ENCODE measurements at places on chromosomes 2 and 18.

DNA sequence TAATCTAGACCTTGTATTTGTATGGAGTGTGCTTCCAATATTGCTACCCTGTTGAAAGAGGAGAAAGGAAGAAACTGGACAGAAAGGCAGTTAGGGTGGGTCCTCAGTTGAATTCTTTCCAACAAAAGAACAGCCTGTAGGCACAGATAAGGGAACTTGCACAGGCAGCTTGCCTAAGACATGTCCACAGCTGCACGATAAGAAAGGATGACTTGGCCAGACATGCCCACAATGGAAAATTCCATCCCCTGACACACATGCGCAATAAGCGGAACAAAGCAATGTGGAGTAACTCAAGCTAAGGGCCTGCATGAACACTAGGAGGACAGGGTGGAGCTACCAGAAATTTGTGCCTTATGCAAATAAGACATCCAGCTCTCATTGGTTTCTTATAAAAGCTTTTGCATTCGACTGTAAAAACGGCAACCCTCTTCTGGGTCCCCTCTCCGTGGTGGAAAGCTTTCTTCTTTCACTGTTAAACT is 1084.7 kb upstream of the NXPH2 start:
- DNase-seq = no peak

DNA sequence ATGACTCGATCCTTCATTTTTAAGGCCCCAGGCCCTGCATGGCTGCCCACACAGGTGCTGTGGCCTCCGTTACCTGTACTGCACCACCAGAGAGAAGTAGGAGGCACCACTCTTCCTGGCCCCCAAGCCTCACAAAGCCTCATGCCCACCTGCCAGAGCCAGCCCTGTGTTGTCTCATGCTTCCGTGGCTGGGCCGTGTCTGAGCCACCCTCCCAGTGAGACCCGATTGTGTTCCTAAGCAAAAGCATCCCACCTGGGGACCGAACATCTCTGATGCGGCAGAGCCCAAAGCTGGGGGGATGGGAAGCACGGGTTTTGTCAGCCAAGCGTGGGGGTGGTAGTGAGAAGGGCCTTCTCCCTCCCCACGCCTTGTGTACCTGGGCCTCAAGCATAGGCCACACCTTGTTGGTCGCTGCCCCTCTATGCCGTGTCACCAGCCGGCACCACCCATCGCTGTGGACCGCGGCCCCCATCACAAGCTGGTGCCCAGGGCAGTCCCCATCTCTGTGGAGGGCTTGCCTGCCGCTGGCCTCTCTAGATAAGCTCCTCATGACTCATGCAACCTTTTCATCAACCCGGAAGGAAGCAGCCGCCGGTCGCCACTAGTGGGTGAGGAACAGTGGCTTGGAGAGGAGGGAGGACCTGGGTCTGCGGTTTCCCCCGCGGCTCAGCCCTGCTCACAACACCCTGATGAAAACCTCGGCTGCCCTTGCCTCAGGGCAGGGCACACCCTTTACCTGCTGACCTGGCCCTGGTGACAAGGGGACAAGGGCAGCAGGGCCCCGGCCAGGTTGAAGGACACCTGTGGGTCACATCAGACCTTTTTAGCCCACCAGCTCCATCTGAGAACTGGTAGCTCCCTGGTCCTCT is 2.7 kb upstream of the RNPEPL1 start:
- DNase-seq = no peak

DNA sequence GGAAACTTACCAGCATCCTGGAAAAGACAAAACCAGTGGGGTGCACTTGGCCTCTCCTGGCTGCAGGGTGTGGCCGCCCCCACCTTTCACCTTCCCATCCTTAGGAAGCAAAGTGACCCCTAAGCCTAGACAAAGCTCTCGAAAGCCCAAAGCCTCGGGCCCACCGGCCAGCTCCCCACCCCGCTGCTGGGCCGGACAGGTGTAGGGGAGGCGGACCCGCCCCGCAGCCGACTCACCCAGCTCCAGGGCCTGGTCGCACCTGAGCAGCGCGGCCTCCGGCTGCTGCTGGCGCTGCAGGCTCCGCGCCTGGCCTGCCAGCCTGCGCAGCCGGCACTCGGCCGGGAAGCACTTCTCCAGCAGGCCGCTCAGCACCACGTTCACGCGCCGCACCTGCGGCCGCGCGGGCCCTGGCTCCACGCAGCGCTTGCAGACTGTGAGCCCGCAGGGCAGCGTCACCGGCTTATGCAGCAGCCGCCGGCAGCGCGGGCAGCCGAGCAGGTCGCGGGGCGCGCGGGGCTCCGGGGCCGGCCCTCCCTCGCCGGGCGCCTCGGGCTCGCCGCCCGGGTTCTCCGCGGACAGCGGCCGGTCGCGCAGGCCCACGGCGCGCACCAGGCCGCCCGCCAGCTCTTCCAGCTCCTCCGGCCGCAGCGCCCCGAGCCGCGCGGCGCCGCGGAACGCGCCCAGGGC is 979 bp downstream of the LONRF2 start:
- peak; percentile 5 for DNase-seq

- no peak for DNase-seq
Observed at GRCh38 chr2:152421521-152422370, 86.8 kb downstream of the FMNL2 start.

- DNase-seq = no peak
Observed at GRCh38 chr2:65397122-65397521, 35.3 kb downstream of the SPRED2 start.

GRCh38 chr2:200618590-200619021 is 32.8 kb downstream of the AOX1 start:
- no peak for DNase-seq

- DNase-seq = no peak
Observed at GRCh38 chr2:22795287-22795866, 589.6 kb upstream of the KLHL29 start.

GRCh38 chr2:6202756-6203155 is 510.6 kb downstream of the SOX11 start:
- DNase-seq = no peak

GRCh38 chr2:39511605-39512433 is 74.7 kb upstream of the MAP4K3 start:
- no peak for DNase-seq

DNA sequence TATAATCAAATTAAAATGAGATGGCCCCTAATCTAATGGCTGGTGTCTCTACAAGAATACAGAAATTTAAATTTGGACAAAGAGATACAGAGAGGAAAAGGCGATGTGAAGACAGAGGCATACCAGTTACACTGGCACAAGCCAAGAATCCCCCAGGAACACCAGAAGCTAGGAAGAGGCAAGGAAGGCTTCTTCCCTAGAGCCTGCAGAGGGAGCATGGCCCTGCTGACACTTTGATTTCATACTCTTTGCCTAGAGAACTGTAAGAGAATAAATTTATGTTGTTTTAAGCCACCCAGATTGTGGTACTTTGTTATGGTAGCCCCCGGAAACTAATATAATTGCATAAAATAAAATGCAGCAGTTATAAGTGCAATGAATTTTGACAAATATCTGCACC is 671.4 kb downstream of the MBD2 start:
- DNase-seq = no peak

GRCh38 chr2:213317929-213318328 is 33.7 kb downstream of the SPAG16 start:
- DNase-seq = no peak

DNA sequence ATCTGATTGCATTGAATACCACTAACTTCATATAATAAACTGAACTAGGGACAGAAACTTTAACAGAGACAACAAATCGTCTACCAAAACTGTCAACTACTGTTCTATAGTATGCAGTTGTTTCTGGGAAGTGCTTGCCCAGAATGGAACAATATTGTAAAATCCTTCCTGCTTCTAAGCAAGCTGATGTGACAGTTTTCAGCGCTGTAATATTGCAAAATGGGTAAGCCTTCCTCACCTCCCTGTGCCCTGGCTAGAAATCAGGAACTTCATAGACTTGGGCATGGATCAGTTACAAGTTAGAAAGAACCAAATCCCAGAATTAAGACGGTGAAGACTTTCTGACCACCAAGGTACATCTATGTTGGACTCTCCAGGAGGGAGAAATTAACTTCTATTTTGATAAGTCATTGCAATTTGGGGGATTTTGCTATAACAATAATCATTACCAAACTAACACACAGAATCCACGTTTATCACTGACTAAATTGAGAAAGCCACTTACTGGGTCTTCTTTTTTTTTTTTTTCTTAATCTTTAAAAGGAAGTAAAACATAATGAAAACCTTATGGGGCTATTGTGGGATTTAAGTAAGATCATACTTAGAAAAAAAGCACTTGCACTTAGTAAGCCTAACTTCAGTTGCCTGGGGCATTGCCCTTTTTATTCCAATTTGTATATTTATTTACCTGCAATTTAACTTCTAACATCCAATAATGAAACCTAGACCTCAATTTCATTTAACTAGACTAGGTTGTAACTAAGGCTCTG is 261.5 kb downstream of the TRIB2 start:
- no peak for DNase-seq

GRCh38 chr18:3452750-3453539 is 3.0 kb downstream of the TGIF1 start:
- no peak for DNase-seq

- DNase-seq = no peak
Observed at GRCh38 chr2:132726155-132726554, 56.1 kb upstream of the LYPD1 start.

DNA sequence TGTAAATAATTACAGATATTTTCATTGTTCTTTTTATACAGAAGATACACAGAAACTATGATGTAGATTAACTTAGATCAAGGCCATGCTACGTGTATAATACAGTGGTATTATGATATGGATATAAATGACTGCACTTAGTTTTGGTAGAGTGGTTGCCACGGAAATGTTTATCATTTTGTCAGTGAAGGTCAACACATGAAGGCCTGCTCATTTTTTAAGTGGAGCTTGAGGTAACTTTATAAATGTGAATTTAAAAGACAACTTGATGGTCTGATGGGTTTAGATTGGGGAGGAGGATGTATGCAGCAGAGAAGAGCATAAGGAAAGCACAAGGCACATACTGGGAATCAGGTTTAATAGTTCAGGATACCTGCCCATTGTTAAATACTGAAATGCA is 14.4 kb upstream of the BBS5 start:
- DNase-seq = no peak

DNA sequence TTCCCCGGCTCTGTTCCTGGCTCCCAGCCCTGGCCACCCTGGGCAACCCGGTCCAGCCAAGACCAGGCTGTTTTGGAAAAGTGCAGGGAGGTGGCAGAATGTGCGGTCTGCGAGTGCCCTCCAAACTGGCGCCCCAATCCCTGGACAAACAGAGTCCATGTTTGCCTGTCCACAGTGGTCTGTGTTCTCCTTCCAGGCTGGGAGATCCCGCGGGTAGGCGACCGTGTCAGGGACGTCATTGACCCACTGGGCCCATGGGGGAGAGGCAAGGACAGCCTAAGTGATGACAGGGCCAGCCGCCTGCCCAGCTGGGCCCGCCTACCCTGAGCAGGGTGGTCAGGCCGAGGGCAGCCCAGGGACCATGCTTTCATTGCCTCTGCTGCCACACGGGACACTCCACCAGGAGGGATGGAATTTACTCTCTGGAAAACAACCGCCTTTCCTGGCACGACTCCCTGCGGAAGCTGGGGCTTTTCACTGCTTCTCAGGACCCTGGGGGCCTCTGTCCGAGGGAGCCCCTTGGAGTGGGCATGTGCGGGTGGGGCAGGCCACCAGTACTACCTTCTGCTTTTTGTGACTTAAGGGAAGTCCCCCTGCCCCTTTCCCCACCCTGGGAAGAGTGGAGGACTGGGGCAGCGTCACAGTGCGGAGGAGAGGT is 20.1 kb downstream of the CYP26B1 start:
- no peak for DNase-seq

DNA sequence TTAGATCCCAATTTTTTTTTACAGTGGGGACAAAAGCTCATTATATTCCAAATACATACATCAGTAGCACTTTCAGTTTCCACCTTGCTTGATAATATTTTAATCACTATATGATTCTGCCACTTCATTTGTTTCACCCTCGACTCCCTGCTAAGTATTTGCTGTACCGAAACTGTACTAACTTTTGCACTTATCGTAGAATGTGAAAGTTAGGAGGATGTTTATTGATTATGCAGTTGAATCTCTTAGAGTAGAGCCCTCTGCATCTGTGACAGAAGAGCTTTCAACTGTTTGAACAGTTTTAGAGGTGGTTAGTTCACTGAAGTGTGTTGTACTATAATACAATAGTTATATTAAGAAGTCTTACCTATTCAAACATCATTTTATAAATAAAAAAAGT is 20.8 kb downstream of the NCOA1 start:
- no peak for DNase-seq

- DNase-seq = no peak
Observed at GRCh38 chr2:16633621-16634430, 31.8 kb downstream of the CYRIA start.

GRCh38 chr2:159093497-159093896 is 125.1 kb downstream of the TANC1 start:
- no peak for DNase-seq

- no peak for DNase-seq
Observed at GRCh38 chr2:136137982-136138381, 20.0 kb upstream of the CXCR4 start.

GRCh38 chr18:24928301-24928878 is 423.6 kb downstream of the ZNF521 start:
- no peak for DNase-seq

- no peak for DNase-seq
Observed at GRCh38 chr2:199907008-199907714, 3.9 kb upstream of the C2orf69 start.

DNA sequence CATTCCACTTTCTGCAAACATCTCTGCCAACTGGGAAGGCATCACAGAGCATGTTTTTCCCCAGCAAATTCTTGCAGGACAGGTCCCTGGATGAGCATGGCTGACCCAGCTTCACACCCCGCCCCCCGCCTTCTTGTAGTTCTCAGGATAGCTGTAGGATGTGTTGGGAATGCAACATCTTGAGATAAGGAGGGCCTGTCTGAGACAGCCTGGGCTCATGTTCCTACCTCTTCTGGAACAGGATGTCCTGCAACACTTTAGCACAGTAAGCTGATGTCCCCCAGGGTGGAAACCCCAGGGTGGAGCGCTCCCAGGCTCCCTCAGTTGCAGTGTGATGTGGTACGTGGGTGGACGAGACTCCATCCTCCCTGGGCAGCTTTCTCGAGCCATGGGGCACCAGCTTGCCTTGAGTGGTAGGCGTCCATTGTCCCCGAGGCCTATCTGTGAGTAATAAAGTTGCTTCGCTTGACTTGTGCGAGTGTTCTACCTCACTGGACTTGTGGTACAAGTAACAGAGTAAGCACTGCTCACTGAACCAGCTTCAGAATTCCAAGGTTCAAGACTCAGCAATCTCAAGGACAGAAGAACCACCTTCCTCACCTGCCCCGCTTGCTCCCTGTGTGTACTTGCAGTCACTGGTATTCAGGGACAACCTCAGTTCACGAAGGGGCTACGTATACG is 48.6 kb downstream of the EMX1 start:
- no peak for DNase-seq

- DNase-seq = no peak
Observed at GRCh38 chr2:114010001-114010400, 120.1 kb downstream of the ACTR3 start.

- no peak for DNase-seq
Observed at GRCh38 chr2:197304556-197305011, 6.0 kb downstream of the ANKRD44 start.

- DNase-seq = no peak
Observed at GRCh38 chr2:88724643-88725332, 33.3 kb downstream of the RPIA start.

Data from NCI-H1092 (cell line).